ENCODE measurements at places on chromosomes 6 and 20.

DNA sequence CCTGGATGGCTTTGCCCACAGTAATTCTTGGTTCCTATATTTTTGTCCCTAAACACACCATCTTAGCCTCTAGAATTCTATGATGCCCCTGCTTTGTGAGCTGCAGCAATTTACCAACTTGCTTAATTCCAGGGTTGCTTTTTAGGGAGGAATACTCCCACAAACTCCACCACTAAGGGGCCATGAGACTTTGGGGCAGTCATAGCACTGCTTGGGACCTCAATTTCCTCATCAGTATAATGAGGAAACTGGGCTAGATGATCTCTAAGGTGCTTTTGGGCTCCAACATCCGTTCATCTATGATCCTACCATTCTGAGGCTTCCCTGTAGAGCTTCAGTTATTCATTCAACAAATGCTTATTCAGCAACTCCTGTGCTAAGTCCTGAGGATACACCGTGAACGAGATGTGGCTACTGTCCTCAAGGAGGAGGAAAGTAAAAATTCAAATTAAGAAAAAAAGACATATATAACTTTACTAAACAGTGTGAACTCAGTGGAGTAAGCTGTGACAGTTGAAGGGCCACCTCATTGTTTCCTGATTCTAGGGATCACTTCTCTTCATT is 75.3 kb downstream of the PRDM1 start:
- no peak for DNase-seq

- DNase-seq, result peak; percentile 84
Observed at GRCh38 chr20:1965520-1966351, 28.1 kb downstream of the PDYN start.

DNA sequence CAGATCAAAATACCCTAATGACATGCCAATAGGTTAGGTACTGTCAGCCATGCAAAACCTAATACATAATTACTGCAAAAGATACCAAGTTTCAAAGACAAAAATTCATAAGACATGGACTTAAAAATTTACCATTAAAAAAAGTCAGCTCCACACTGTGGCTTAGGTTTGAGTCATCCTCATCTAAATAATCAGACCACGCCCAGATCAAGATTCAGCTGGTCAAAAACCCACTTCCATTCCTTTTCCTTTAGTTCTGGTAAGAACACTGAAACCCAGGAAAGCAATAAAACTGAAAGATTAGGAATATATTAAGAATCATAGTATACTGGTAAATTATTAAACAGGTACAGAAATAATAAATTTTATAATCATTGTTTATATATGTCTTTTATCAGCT is 81.0 kb upstream of the ASF1A start:
- no peak for DNase-seq

- DNase-seq, result peak; percentile 53
Observed at GRCh38 chr6:35047265-35048011, 93.7 kb downstream of the TCP11 start.

GRCh38 chr6:3228046-3228671 is 706 bp upstream of the TUBB2B start:
- no peak for DNase-seq

DNA sequence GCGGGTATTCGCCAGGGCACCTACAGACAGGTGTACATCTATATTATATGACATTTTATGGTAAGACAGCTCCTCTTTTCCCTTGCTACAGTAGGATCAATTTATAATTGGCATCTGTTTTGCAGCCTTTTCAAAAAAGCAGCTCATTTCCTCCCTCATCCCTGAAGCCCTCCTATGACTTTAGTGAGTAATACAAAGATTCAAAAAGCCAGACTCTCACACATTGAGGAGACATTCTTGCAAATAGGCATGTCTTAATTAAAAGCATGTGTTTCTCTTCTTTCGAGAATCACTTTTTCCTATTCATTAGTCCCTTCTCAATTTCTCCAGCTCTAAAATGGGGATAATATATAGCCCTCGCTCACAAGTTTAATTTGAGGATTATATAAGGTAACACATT is 283.4 kb downstream of the TBC1D7 start:
- no peak for DNase-seq

GRCh38 chr6:18496462-18496861 is 109.3 kb downstream of the RNF144B start:
- DNase-seq, result no peak

Measured in cardiac septum (tissue), 1 donor.